Colonic mucosa (tissue), 4 donors: ENCODE measurements at places on chromosomes 5 and 9. TPM values are rescaled to one million over a fixed set of nuclear protein-coding genes. Genes with fewer than 3 reads are reported as not detected.

Gene ERCC8
- 9.8 TPM for total RNA-seq

Gene SYK
- 58.1 TPM for total RNA-seq

DNA sequence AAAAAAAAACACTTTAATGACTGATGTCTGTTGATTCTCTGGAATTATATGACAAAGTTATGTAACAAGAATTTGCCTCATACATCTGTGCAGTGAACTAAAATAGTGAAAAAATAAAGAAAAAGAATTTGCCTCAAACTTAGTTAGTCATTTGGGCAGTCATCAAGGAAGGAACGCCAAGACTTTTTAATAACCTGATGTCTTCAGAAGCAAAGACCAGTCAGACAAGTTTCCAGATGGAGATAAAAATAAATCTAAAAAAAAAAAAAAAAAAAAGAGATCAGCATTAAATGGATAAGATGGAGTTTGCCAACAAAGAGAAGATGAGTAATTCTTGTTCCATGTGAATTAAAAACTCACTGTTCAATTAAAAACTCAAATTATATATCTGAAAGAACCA is 52.3 kb upstream of the JMY start:
- H3K4me3 ChIP-seq: no peak overlapping the region
- no peaks in the 10 kb centered on the region for H3K36me3 ChIP-seq
- H3K27me3 ChIP-seq: no peaks in the 10 kb centered on the region
- H3K27ac ChIP-seq: no peak overlapping the region

DNA sequence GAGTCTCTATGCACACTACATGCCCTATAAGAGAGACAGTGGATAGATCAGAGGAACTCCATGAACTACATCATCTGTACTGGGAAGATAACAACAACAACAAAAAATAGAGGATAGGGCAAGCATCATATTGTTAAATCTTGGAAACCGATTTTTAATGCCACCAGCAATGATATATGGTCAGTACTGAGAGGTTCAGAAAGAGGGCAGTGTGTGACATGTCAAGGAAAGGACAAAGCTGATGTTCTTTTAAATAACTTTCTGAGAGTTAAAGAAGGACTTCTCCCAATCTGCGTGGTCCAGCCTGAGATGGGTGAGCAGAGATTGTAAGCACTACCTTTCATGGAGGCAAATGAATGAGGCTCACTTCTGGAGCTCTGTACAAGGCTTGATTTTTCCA is 62.0 kb upstream of the PHF24 start:
- H3K36me3 ChIP-seq: no peaks in the 10 kb centered on the region
- no peaks in the 10 kb centered on the region for H3K27me3 ChIP-seq
- no peaks in the 10 kb centered on the region for H3K4me1 ChIP-seq
- no peak overlapping the region for H3K4me3 ChIP-seq
- H3K27ac ChIP-seq: no peak overlapping the region

DNA sequence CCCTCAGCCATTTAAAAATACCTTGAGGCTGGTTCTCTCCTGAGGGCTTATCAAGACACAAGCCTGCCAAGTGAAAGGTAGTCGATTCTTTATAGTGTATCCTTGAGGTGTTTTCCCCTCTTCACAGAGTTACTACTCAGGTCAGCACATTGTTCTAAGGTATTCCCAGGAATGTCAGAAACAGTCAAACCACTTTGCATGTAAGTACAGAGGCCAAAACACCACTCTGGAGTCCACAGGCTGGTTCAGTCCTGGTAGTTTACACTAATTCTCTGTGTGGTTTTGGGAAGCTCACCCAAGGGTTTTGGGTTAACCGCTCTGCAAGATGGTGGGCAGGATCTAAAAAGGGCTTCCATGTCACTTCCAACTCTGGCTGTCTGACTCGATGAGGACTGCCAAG is 162.3 kb upstream of the PPP2R2B start:
- H3K36me3 ChIP-seq: no peaks in the 10 kb centered on the region
- no peak overlapping the region for H3K4me3 ChIP-seq
- H3K4me1 ChIP-seq: no peaks in the 10 kb centered on the region
- H3K27ac ChIP-seq: no peak overlapping the region

Gene CD14
- total RNA-seq: 48.3 TPM

Gene CMYA5
- total RNA-seq: 0.30 TPM

GRCh38 chr5:36422952-36423351 is 121.2 kb upstream of the RANBP3L start:
- H3K4me3 ChIP-seq: no peak overlapping the region
- H3K27ac ChIP-seq: no peak overlapping the region
- H3K27me3 ChIP-seq: no peaks in the 10 kb centered on the region
- H3K36me3 ChIP-seq: no peaks in the 10 kb centered on the region
- H3K4me1 ChIP-seq: no peaks in the 10 kb centered on the region
- DNase-seq: no peak

DNA sequence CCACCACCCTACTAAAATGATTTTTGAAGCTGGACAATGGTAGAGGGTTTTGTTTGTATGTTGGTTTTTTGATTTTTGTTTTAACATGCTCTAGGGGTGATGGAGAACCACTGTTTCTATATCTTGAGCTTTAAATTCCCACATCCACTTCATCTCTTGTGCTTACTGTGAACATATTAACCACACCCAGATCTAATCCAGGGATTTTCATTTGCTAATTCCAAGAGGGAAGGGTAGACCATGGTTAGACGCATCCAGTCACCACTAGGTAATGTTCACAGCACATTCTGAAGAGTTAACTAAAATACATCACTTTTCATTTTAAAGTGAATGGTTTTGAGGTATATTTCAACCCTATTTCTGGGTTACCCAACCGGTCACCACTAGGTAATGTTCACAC is 36.5 kb upstream of the IQGAP2 start:
- H3K4me3 ChIP-seq: no peak overlapping the region
- DNase-seq: no peak
- H3K27me3 ChIP-seq: no peaks in the 10 kb centered on the region
- H3K4me1 ChIP-seq: no peaks in the 10 kb centered on the region

GRCh38 chr5:177473443-177474001 is at the start of gene DBN1:
TSS of gene DBN1 (minus strand) at chr5:177473634. CDS start at chr5:177473521, 113 bp downstream.
- peaks cover 9% of the 10 kb centered on the region for H3K4me1 ChIP-seq
- H3K4me3 ChIP-seq: peak within 1 kb of the TSS; percentile 55
- H3K36me3 ChIP-seq: no peaks in the 10 kb centered on the region
- DNase-seq: no peak
